ENCODE measurements at places on chromosomes 13 and 19. TPM values are rescaled to one million over a fixed set of nuclear protein-coding genes. Genes with fewer than 3 reads are reported as not detected.

DNA sequence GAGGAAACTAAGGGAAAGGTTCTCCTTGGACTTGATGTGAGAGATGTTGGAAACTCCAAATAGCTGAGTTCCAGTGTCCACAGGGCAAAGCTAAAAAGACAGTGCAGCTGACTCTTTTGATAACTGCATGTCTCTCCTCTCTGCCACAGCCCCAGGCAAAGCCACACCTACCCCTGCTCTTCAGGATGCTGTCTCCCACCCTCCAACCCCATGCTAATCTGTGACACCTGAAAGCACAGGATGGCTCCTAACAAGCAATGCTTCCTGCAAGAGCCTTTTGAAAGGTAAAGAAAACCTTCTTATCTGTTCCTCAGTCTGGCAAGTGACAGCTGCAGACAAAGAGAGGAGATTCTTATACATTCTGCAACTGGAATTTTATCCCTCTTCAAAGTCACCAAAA lies 14.5 kb downstream of the SLC46A3 start:
- H3K4me1 ChIP-seq, result peaks cover 32% of the 10 kb centered on the region
- no peak overlapping the region for H3K27ac ChIP-seq

- peaks cover 80% of the 10 kb centered on the region for H3K27me3 ChIP-seq
- peaks cover 40% of the 10 kb centered on the region for H3K4me1 ChIP-seq
- H3K27ac ChIP-seq, result peak overlapping the region; percentile 69
- peaks cover 64% of the 10 kb centered on the region for H3K36me3 ChIP-seq
These were observed 5.5 kb downstream of the EEF2 start for GRCh38 chr19:3979674-3980352.

DNA sequence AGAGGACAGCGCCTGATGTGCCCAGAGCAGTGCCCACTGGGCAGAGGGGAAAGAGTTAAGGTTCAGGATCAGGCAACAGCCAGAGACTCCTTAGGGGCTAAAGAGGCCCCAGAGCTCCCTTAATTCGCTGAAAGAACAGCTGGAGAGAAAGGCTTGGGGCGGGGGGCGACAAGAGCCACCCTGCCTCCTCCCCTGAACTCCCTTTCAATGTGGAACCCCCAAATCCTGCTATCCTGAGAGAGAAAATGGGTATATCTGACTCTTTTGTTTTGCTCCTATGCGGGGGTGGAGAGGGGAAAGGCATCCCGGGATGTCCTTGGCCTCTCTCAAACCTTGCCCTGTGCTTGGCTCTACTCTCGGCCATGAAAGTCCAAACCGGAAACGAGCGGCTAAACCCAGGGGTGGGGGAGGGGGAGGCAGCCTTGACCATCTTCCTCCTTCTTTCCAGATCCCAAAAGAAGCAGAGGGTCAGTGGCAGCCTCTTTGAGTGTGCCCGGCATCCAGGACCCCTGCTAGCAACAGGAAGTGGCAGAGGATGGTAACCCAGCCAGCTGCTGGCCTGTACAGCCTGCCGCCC lies 4.7 kb downstream of the PRKACA start:
- H3K4me1 ChIP-seq, result peaks cover 36% of the 10 kb centered on the region

DNA sequence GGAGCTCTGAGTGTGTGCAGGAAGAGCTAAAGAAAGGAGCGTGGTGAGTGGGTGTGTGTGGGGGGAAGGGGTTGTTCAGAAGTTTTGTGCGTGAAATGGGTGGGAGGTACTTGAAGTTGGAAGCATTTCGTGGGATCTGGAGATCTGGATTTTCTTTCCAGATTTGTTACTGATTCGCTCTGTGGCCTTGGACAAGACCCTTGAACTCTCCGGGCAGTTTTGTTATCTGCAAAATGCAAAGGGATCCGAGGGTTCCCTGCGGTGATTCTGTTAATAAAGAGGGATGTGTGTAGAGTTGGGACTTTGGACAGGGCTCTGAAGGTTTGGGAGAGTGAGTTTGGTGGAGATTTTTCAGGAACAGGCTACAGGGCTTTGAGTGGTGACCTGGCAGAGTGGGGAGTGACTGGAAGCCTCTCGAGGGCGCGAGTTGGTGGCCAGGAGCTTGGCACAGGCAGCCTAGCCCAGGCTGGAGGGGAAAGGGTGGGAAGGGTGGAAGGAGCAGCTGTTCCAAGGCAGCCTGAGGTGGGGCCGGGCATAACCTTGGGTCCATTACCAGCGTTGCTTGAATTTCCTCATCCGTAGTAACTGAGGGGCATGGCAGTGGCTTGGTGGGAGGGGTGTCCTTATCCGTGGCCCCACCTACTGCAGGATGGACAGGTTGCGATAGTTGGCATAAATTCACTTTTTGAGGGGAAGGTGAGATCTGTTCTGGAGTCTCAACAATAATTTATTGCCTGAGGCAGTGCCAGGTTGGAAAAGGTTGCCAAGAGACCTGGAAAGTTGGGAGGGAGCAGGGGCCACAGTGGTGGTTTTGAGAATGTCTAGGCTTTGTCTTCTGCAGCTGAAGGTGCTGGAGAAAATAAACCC lies 2.1 kb downstream of the ACTN4 start:
- H3K4me1 ChIP-seq, result peaks cover 54% of the 10 kb centered on the region
- H3K4me3 ChIP-seq, result peak overlapping the region; percentile 99
- peak overlapping the region; percentile 99 for H3K27ac ChIP-seq

The SUGT1 gene
- total RNA-seq, result 84.9 TPM

The SIGLEC5 gene
- not detected for total RNA-seq

The TMC4 gene
- 0.54 TPM for total RNA-seq

GRCh38 chr13:41306271-41307145 lies 4.6 kb upstream of the NAA16 start:
- no peak overlapping the region for H3K4me3 ChIP-seq
- H3K27ac ChIP-seq, result no peak overlapping the region
- peaks cover 15% of the 10 kb centered on the region for H3K4me1 ChIP-seq
- H3K27me3 ChIP-seq, result peaks cover 2% of the 10 kb centered on the region
- no peak for DNase-seq

GRCh38 chr19:3108775-3109174 lies 14.6 kb downstream of the GNA11 start:
- peaks cover 2% of the 10 kb centered on the region for H3K27me3 ChIP-seq
- DNase-seq, result peak; percentile 15
- no peak overlapping the region for H3K4me3 ChIP-seq
- peak overlapping the region; percentile 46 for H3K27ac ChIP-seq

GRCh38 chr13:45143346-45143751 lies 23.0 kb downstream of the GTF2F2 start:
- H3K4me3 ChIP-seq, result no peak overlapping the region
- peaks cover 18% of the 10 kb centered on the region for H3K36me3 ChIP-seq
- no peak overlapping the region for H3K27ac ChIP-seq
- no peaks in the 10 kb centered on the region for H3K27me3 ChIP-seq

DNA sequence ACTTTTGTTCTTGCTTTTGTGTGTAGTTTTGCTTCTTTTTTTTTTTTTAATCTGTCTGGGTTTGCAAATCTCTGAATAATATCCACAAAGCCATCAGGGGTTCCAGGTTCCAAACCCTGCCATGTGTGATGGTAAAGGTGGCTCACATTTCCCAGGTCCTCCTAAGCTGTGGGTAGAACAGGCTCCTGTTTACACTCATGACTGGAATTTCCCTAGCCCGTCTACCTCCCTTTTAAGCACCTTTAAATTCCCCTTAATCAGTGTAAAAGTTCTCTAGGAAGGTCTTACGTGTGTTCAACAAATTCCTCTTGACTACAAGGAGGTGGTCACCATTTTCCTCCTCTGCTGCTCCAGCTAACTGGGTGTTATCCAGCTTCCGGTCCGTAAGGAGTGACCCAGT lies 62.8 kb downstream of the EFNB2 start:
- peaks cover 15% of the 10 kb centered on the region for H3K4me1 ChIP-seq
- DNase-seq, result no peak
- H3K27ac ChIP-seq, result peak overlapping the region; percentile 85
- no peaks in the 10 kb centered on the region for H3K36me3 ChIP-seq

The ZNF8 gene
- total RNA-seq, result 4.0 TPM

DNA sequence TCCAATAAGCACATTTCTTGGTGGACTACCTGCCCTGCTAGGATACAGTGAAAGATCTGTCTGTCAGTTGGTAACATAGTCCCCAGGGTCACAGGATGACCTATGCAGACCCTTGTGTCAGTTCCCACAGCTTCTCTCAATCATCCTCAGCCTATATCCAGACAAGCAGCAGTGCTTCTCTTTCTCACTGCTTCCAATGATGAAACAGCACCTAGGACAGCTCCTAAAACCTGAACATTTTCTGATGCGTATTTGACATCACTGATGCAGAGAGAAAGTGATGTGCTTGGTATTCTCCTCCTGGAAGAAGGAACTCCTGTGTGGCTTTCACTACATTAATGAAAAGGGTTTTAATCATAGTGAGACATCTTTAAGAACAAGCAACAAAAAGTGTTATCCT lies 43.7 kb downstream of the ZNF557 start:
- no peak overlapping the region for H3K4me3 ChIP-seq
- no peaks in the 10 kb centered on the region for H3K36me3 ChIP-seq
- DNase-seq, result no peak
- H3K27ac ChIP-seq, result no peak overlapping the region
- H3K4me1 ChIP-seq, result no peaks in the 10 kb centered on the region

The INTS6 gene
- 34.3 TPM for total RNA-seq

The COL5A3 gene
- 3.7 TPM for total RNA-seq

- H3K27ac ChIP-seq, result no peak overlapping the region
- no peak for DNase-seq
- peaks cover 7% of the 10 kb centered on the region for H3K27me3 ChIP-seq
- H3K4me1 ChIP-seq, result no peaks in the 10 kb centered on the region
- no peaks in the 10 kb centered on the region for H3K36me3 ChIP-seq
- H3K4me3 ChIP-seq, result no peak overlapping the region
These were observed 56.8 kb downstream of the KCNC3 start for GRCh38 chr19:50272263-50272897.

The FPR3 gene
- total RNA-seq, result not detected

The KLF1 gene
- not detected for total RNA-seq

The LINGO3 gene
- not detected for total RNA-seq

DNA sequence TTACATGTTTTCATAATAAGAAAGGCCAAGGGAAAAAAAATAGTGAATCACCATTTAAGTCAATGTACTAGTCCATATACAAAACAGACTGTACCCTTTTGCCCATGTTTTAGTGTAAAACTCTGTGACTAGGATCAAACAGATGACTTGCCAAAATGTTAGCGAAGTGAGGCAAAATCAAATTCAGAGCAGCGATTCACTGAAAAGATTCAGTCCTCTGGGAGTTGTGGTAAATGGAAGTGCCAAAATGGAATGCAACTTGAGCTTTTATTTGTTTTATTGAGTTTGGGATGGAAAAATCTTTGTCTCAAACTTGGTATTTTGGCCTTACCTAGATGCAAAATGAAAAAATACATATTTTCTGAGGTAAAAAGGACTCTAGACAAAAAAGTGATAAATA lies 9.1 kb downstream of the CDADC1 start:
- H3K27ac ChIP-seq, result no peak overlapping the region
- H3K27me3 ChIP-seq, result no peaks in the 10 kb centered on the region
- DNase-seq, result no peak
- H3K36me3 ChIP-seq, result peaks cover 33% of the 10 kb centered on the region
- no peak overlapping the region for H3K4me3 ChIP-seq

DNA sequence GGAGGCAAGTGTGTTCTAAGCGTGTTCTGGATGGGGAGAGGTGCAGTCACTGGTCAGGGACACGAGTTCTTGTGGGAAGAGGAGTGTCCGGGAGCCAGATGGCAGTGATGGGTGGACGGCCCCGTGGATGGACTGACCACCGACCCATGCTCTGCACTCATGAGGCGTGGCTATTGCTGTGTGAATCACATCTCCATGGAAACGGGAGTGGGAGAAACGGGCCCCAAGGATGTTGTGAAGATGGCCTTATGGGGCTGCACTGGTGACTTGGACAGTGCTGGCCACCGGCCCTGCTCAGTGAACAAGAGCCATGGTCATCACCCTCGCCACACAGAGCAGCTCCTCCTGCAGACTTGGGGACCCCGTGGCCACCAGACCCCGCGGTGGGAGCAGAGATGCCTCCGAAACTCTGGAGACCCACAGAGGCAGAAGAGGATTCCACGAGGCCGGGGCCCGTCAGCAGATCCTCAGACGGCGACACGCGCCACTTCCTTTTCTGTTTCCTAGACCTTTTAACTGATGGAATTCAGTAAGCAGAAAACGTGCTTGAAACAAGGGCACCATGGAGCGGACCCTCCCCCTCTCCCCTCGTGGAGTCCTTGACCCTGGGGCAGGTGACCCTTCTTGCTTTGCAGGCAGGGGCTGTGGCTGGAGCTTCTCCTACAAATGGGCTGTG lies 47.5 kb downstream of the GAS6 start:
- H3K27me3 ChIP-seq, result peaks cover 52% of the 10 kb centered on the region
- H3K27ac ChIP-seq, result peak overlapping the region; percentile 86
- H3K4me3 ChIP-seq, result peak overlapping the region; percentile 42

The TMEM161A gene
- total RNA-seq, result 27.9 TPM

GRCh38 chr13:37934339-37935191 lies 65.0 kb upstream of the TRPC4 start:
- H3K4me3 ChIP-seq, result no peak overlapping the region
- H3K27me3 ChIP-seq, result peaks cover 2% of the 10 kb centered on the region
- H3K27ac ChIP-seq, result no peak overlapping the region
- DNase-seq, result no peak
- H3K4me1 ChIP-seq, result 0 out of 2 replicates have a peak, but pooled peaks cover 7% of the 10 kb centered on the region

DNA sequence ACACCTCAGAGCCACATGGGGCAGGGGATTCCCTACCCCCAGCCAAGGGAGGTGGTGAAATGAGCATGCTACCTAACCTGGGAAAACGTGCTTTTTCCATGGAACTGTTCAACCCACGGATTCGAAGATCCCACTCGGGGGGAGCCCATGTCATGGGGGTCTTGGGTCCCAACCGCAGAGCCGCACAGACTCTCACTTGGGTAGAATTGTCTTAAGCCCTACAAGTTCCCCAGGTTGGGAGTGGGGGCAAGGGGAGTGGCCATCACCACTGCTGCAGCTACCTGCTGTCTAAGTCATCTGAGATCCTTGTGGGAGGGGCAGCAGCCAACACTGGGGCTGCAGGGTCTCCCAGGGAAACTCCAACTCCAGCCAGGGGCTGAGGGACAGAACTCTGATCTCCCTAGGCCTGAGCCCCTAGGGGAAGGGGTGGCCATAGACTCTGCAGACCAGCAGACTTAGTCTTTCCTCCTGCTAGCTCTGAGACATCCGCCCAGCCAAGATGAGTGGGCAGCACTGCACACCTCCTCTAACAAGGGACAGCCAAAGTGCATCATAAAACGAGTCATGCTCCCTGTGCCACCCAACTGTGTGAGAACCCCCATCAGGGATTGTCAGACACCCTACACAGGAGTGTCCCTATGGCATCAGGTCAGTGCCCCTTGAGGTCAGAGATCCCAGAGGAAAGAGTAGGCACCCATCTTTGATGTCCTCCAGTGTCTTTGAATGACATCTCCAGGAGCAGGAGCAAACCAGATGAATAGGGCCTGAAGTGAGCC lies 610.4 kb upstream of the SLITRK6 start:
- H3K36me3 ChIP-seq, result no peaks in the 10 kb centered on the region
- no peak overlapping the region for H3K4me3 ChIP-seq
- H3K27ac ChIP-seq, result no peak overlapping the region
- no peaks in the 10 kb centered on the region for H3K4me1 ChIP-seq
- no peaks in the 10 kb centered on the region for H3K27me3 ChIP-seq
- no peak for DNase-seq

The UPK1A gene
- total RNA-seq, result not detected

Data from HFFc6 (cell line).